Type B pancreatic cell (in vitro differentiated cells): ENCODE measurements at places on chromosomes 11 and 22.

- no peak overlapping the region for H3K27ac ChIP-seq
- no peaks in the 10 kb centered on the region for H3K36me3 ChIP-seq
- H3K4me1 ChIP-seq, result no peaks in the 10 kb centered on the region
- no peak overlapping the region for H3K4me3 ChIP-seq
Measured at GRCh38 chr22:49037701-49038245, 789.9 kb downstream of the BRD1 start.

DNA sequence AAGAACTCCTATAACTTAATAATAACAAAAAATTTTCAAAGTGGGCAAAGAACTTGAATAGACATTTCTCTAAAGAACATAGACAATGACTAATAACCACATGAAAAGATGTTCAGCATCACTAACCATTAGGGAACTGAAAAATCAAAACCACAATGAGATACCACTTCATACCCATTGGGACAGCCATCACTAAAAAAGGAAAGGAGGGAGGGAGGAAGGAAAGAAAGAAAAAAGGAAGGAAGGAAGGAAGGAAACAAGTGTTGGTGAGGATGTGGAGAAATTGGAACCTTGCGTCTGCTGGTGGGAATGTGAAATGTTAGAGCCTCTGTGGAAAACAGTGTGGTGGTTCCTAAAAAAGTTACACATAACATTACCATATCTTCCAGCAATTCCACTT is 55.8 kb downstream of the MS4A13 start:
- no peak overlapping the region for H3K27ac ChIP-seq
- H3K27me3 ChIP-seq, result no peaks in the 10 kb centered on the region
- DNase-seq, result no peak
- H3K36me3 ChIP-seq, result no peaks in the 10 kb centered on the region
- H3K4me1 ChIP-seq, result no peaks in the 10 kb centered on the region
- no peak overlapping the region for H3K4me3 ChIP-seq

GRCh38 chr22:39935116-39935515 is 25.1 kb upstream of the TMA7B start:
- H3K4me1 ChIP-seq, result peaks cover 5% of the 10 kb centered on the region
- peaks cover 51% of the 10 kb centered on the region for H3K27me3 ChIP-seq
- no peaks in the 10 kb centered on the region for H3K36me3 ChIP-seq
- DNase-seq, result no peak
- H3K27ac ChIP-seq, result no peak overlapping the region
- no peak overlapping the region for H3K4me3 ChIP-seq

GRCh38 chr11:105979997-105980703 is 41.9 kb downstream of the MSANTD4 start:
- no peak overlapping the region for H3K4me3 ChIP-seq
- DNase-seq, result no peak
- no peaks in the 10 kb centered on the region for H3K27me3 ChIP-seq
- H3K27ac ChIP-seq, result no peak overlapping the region
- no peaks in the 10 kb centered on the region for H3K36me3 ChIP-seq
